ENCODE measurements at places on chromosomes 7 and 10.

DNA sequence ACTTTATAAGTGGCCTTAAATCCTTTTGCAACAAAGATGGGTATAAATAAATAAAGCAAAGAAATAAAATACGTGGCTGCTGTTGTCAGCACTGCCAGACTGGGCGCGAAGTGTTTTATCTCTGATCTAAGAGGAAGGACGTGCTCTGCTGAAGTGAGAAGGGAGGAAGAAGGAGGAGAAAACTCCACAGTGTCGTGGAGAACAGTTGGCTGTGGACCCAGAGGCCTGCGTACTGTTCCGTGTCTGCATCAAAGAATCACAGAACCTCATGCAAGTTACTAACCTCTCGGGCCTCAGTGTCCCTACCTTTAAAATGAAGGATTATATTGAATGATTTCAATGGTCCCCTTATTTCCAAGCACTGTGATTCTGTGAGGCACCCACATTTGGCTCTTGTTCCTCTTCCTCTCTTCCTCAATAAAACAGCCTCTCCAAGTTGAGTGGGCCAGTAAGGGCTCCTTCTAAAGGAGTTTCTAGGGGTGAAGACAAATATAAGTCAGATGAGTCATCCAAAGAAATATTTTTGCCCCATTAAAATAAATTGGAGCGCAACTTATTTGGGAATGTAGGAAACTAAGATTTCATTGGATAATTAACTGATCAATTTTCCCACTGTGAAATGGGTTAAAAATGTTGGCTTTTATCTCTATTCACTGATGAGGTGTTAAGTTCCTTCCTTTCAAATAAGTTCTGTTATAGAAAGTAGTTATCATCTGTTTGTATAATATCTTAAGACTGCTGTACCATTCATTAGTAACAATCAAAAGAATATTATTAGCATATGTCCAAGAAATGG lies 126.9 kb upstream of the EFCAB10 start:
- no peak for DNase-seq

GRCh38 chr10:326350-326749 lies 191.1 kb downstream of the ZMYND11 start:
- no peak for DNase-seq

GRCh38 chr10:43176271-43176670 lies 38.0 kb downstream of the CSGALNACT2 start:
- no peak for DNase-seq

DNA sequence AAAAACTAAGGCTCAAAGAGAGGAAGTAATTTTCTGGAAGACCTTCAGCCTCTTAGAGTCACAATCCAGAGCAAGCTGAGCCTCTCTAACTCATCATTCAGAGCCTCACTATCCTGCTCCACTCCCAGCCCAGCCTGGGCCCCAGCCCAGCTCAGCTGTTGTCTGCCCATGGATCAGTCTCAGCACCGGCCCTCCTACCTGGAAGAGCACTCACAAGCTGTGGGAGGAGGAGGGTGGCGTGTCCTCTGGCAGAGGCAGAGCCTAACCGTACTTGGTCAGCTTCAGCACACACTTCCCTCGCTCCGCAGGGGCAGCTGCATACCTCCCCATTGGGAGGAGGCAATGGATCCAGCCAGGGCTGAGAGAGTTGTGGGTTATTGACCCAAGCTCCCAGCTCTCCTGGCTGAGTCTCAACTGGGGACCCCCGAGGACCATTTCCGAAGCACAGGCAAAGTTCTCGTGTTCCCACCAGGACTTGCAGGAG lies 66.7 kb upstream of the GPR26 start:
- DNase-seq = no peak

GRCh38 chr7:138935465-138936011 lies 45.7 kb downstream of the KIAA1549 start:
- DNase-seq = no peak
